ENCODE measurements at places on chromosomes 3 and 15.

DNA sequence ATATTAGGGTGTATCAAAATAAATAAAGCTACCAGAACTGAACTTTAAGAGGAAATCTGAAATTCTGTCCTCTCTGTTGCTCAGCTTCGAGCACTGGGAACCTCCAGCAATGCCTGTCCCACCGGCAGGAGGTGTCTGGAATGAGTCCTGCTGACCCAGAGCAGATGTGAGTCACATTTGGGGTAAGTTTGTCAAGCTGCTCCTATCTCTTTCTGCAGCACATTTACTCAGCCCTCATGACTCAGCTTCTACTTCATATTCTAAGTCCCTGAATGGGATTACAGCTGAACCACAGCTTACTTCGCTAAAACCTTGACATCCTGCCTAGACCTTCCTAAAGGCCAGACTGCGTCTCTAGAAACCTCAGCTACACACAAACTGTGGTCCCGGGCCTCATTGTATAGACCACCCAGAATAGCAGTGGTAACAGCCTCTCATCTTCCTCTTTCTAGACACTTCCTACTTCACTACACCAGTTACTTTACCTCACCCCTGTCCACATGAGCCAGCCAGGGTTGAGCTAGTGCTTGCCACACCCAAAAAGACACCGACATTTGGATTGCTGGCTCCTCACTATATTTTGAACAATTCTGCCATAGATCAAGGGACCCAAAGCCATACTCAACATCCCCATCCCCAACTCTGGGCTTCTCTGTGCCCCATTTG is 109.6 kb upstream of the TMCO5A start:
- DNase-seq = no peak

DNA sequence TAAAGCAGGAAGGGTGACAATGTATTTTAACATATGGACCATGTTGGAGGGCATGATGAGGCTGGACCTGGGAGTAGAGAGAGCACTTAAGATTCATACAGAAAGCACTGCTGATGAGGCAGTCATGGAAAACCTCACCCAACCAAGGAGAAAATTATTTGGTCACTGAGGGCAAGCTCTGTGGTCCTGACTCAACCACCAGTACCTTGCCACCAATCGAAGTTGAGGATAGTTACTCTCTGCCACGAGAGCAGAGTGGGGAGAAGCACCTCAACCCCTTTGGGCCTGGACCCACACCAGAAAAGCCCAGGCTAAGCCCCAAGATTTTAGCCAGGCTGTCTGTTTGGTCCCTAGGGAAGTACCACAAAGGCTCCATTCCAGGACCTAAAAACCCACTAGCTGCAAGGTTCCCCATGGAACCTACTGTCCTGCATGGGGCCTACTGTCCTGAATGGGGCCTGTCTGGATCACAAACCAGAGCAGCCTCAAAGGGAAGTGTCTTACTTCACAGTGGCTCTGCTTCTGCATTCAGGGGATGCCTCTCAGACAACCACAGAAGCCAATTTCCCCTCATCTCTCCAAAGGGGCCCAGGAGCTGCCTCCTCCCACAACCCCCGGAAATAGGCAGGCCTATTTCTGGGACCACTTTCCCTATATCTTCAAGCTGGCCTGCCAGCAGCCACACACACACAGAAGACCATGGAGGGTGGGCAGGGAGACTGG is 4.2 kb downstream of the CCDC71 start:
- no peak for DNase-seq

DNA sequence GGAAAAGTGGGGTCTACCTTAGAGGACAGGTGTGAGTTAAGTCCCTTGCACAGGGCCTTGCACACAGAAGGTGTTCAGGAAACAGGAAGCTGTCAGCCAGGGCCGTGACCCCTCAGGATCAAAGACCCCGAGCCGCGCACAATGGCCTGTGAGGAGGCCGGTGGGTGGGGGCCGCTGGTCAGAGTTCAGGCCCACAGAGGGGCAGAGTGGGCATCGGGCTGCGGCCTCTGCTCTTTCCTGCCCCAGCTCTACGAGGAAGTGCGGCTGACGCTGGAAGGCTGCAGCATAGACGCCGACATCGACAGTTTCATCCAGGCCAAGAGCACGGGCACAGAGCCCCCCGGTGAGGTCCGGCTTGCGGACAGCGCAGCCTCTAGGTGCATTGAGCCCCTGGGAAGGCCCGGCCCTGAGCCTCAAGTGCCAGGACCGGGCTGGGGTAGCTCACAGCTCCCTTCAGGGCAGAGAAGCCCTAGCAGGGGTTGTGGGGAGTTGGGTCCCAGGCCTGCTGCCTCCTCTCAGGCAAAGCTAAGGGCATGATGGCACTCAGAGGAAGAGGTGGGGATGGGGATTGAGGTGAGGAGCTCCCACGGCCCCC is 37.2 kb downstream of the PSTPIP1 start:
- peak; percentile 15 for DNase-seq

GRCh38 chr15:44084770-44085169 is 110.3 kb downstream of the FRMD5 start:
- DNase-seq = no peak

DNA sequence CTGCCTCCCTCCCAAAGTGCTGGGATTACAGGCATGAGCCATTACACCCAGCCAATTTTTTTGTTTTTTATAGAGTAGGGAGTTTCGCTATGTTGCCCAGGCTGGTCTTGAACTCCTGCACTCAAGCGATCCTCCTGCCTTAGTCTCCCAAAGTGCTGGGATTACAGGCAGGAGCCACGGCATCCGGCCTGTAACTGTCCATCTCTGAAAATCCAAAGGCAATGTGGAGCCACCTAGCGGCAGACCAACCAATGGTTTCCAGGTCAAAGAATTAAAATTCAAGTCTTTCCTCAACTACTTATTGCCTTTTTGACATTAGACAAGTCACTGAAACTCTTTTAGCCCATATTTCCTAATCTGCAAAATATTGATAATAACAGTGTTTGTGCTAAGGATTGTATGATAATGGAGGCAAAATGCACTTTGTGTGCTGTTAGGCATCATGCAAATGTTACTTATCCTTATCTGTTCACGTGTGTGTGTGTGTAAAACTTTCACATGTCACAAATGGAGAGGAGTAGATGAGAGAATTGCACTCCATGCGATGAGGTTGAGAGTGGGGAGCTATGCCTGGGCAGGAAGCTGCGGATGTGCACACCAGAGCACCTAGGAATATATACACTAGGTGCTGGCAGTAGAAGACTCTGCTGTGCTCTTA is 48.7 kb downstream of the COL8A1 start:
- peak; percentile 67 for DNase-seq

GRCh38 chr3:123602325-123602724 is 17.5 kb upstream of the HACD2 start:
- peak; percentile 63 for DNase-seq

GRCh38 chr15:78103406-78104118 is 11.2 kb downstream of the SH2D7 start:
- no peak for DNase-seq

DNA sequence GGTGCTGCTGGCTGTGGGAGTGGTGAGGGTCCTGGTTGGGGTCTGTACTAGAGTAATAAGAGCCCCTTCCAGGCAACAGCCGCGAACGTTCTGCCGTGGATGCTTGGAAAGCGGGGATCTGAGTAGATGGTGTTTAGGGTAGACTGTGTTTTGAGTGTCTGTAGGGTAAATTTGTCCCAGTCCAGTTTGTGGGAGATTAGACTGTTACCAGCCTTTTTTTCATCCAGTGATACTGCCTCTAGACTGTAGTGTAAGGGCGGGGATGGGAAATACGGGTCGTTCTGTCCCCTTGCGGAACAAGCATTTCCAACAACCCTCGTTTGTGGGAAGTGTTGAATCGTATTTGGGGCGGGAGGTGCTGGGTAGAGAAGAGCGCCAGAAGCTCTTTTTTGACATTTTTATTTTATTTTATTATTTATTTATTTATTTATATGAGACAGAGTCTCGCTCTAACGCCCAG is 424 bp downstream of the HAUS2 start:
- DNase-seq = no peak

- DNase-seq = peak; percentile 29
Observed at GRCh38 chr15:60326824-60327654, 70.7 kb downstream of the ANXA2 start.

- no peak for DNase-seq
Observed at GRCh38 chr15:81572190-81572589, 198.2 kb upstream of the TMC3 start.

- DNase-seq = no peak
Observed at GRCh38 chr15:90942354-90943120, 7.5 kb downstream of the UNC45A start.

DNA sequence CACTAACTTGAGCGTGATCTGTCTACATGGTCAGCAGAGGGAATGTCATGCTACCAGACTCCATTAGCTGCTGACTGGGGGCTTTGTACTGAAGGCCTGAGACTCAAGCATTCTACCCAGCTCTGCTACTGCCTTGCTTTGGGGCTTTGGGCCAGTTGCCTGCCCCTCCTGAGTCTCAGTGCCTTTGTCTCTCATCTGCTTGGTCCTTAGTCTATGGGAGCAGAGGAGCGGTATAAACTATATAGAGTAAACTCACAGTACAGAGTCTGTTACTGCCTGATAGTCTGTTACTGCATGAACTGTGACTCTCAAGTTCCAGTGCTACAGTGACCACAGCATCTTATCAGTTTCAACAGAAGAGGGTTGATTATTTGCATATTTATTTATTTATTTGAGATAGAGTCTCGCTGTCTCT is 38.5 kb upstream of the C15orf39 start:
- no peak for DNase-seq

DNA sequence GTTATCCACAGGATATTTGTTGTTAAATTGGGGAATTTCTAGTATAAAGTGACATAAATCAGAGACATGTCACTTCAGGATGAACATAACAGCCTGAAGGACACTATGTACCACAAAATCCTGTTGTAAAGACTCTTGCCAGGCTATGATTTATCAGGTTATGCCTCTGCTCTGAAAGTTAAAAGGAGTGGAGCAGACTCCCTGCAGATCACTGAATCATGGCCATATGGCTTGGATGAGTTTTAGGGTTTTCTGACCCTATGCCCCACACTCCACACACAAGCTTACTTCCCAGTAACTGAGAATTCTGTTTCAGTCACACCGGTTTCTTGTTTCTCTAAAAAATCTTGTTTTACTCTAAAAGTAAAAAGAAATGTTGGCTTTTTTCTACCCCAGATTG is 869.4 kb downstream of the NAALADL2 start:
- no peak for DNase-seq

DNA sequence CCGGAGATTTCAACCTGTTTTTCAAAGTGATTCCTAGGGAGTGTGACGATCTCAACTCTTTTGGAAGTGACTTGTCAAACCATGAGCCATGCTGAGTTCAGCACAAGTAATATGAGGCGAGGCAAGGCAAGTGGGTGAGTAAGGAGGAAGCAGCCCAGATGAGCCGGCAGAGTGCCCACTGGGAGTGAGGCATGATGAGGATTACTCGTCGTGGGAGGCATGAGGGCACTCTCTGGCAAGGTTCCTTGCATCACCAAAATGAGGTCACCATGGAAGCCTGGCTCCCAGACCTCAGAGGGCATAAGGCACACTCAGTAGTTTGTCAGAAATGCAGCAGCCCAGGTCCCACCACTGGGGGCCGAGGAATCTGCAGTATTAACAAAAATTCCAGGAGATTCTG is 636.1 kb downstream of the MAGI1 start:
- DNase-seq = no peak

- DNase-seq = no peak
Observed at GRCh38 chr15:30030345-30030744, 52.4 kb upstream of the GOLGA8J start.

DNA sequence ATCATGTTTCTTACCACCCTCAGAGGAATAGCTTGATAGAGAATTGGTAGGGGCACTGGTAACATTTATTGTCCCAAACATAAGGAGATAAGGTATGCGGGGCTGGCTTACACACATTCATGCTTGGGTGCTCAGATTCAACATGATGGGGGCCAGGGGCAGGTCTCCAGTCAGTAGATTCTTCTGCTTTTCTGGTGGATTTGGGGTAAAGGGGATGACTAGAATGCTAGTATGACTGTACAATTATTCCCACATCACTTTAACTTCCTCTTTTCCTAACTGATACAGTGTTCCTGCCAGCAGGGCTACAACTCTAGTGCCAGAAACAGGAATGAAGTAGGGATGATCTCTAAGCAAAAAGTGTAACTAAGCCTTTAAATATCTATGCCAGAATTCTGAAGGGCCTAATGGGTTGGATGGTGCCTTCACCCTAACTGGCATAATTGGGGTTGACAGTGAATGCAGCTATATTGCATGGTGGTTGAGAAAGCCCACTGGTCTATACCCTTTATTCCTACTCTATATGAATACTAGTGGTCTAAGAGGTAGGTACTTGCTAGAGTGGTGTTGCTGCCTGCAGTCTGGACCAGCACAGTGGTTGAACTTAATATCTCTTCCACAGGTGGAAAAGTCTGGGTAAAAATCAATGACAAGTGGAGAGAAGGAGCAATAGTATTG is 117.4 kb downstream of the IL12A start:
- DNase-seq = no peak

DNA sequence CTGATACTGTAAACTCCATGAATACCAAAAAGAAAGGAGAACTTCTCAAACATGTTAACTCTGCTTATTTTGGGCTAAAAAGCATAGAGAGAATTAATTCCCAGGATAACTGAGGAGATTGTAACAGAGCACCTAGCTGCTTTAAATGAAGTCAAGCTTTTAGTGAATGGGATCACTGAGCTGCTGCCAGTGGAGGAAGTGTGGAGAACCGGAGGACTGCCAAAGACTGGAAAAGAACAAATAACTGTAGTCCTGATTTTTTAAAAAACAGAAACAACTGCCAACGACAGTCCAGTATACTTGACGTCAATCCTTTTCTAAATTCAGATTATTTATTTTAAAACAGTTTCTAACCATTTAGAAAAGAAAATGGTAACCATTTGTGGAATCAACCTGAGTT is 3.3 kb downstream of the C3orf70 start:
- no peak for DNase-seq

DNA sequence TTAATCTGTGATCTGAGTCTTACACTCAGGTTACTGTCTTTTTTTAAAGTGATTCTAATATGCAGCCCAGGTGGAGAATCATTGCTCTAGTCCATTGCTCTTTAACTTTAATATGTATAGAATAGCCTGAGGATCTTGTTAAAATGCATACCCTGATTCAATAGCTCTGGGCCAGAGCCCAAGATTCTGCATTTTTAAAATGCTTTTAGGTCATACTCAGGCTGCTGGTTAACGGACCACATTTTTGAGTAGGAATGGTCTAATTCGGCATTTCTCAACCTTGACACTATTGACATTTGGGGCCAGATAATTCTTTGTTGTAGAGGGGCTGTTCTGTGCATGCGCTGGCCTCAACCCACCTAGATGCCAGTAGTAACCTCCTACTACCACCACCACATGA is 20.9 kb upstream of the FSTL1 start:
- no peak for DNase-seq

DNA sequence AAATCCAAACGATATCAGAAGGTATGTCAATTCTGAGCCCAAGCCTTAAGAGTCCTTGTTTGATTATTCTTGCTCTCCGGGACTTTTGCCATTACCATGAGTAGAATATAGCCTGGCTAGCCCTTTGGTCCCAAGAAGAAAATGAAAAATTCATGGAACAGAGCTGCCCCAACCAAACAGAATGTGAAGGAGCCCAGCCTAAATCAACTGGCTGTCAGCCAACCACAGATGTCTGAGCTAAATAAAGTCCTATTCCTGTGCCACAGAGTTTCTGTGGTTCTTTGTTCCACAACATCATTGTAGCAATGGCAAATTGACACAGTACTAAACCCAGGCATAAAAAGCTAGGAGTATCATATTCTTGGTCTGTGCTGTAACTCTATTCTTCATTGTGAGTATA is 185.2 kb downstream of the CPNE4 start:
- DNase-seq = no peak
